IPS-NIHi11 (cell line): ENCODE measurements at places on chromosomes 7 and 10.

DNA sequence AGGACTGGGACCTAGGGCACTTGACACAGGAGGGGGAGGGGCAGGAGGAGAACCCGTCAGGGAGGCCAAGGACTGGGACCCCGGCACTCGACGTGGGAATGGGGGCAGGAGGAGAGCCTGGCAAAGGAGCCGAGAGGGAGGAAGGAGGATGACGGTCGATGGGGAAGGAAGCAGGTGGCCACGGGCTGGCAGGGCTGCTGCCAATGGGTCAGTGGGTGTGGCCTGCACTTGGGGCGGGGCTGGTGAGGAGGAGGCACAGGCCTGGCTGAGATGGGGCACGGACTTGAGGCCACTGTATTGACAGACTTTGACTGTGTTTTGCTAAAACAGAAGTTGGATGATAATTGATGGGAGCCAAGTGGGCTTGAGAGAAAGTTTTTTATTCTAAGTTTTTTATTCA, 68.9 kb downstream of the RBM33 start:
- DNase-seq, result peak; percentile 49

DNA sequence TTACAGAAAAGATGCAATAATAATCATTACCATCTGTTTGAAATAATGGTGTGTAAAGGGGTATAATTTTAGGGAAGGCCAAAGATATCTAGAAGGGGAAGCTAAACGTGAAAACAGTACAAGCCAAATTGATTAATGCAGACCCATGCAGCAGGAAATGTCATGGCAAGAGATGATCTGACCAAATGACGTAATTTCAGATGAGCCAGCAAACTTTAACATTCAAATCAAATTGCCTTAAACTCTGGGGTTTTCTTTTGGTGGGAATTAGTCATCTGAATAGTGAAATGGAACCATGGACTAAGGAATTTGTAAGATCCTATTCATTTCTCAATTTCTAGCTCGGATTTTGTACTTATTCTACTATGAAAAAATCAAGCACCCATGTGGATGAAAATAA, 21.4 kb upstream of the SCIN start:
- DNase-seq, result no peak

- no peak for DNase-seq
Observed at GRCh38 chr7:101864039-101864438, 46.6 kb downstream of the CUX1 start.

GRCh38 chr7:1078519-1078918, 9.4 kb upstream of the GPER1 start:
- no peak for DNase-seq

DNA sequence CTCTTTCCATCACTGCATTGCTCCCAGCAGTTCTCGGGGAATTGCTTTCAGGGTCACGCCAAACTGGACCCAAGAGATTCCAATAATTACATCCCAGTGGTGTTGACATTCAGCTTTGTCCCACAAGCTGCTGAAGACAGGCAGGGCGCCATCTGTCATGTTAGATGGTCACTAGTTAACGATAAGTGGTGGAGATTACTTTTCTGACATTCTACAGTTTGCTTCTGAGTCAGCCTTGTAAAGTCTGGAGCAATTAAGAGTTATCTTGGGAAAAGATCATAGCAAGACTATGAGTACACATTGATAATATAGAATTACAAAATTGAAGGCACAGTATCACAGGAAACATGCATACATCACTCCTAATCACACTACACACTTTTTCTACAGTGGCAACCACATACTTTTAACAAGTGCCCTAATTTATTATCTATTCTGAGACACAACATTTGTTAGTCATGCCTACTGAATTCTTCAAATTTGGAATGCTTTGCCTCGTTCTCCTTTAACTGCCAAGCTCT, 41.9 kb downstream of the SEMA3C start:
- DNase-seq, result no peak

DNA sequence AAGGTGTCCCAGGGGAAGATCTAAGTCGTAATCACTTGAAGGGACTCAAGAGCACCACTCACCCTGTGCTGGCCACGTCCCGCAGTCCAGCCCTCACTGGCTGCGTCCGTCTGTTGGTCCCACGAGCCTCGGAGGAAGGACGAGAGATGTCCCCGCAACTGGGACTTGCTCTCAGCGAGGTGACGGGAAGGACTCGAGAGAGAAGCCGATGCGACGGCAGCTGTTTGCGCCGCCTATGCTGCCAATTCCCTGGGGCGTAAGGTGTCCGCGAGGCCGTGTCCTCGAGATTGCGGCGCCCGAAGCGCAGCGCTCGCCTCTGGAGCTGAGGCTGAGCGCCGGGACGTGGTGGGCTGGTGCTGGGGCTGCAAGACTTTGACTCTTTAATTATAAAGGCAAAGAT, 100.6 kb upstream of the SEMA3E start:
- no peak for DNase-seq

DNA sequence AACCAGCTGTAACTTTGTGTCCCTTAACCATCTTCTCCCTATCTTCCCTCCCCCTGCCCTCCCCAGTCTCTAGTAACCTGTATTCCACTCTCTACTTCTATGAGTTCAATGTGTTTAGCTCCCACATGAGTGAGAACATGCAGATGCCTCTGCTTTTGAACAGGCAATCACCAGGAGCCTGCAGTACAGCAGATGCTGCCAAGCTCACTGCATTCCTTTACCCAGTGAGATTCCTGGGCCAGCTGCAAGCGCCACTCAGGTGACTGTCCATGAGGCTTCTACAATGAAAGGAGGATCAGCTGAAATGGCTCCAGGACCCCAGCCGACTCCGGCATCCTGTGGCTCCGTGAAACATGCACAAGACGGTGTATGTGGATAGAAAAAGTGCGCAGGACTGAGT, 15.7 kb downstream of the GRID1 start:
- no peak for DNase-seq

GRCh38 chr7:139397192-139397591, 37.5 kb downstream of the LUC7L2 start:
- no peak for DNase-seq

- DNase-seq, result no peak
Observed at GRCh38 chr10:51658000-51658399, 41.4 kb downstream of the CSTF2T start.

- no peak for DNase-seq
Observed at GRCh38 chr10:35135861-35136260, 9.2 kb downstream of the CREM start.

DNA sequence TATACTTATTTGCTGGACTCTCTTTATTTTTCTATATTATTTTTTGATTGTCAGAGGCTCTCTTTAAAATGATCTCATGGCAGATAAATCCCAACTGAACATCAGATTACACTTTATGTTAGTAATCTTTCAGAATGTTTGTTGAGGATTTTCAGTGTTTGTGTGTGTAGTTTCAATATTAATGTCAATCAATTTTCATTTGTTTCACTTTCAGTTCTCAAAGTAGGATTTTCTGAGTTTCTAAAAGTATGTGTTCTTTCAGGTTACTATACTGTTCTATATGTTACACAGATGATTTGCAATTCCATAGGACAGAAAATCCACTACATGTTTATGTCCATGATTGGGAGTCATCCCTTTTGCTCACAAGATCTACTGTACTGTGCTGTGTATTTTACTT, 311.9 kb upstream of the POT1 start:
- DNase-seq, result no peak

GRCh38 chr7:64881461-64882287, 21.4 kb upstream of the ZNF273 start:
- peak; percentile 2 for DNase-seq

DNA sequence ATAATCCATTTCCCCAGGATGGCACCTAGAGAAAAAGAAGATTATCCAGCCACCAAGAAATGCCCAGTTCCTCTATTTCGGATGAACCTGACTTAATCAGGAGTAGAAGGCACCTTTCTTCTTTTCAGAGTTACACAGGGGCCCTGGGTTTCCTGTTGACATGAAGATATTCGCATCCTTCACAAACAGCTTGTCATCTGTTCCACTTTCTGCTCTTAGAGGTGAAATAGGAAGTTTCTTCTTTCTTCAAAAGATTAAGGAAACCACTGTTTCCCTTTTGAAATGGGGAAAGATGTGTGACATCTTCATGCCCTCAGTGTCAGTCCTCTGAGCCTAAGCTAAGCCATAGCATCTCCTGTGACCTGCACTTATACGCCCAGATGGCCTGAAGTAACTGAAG, 39.1 kb upstream of the RAB18 start:
- no peak for DNase-seq

- no peak for DNase-seq
Observed at GRCh38 chr10:83680470-83680891, 458.8 kb upstream of the GHITM start.

DNA sequence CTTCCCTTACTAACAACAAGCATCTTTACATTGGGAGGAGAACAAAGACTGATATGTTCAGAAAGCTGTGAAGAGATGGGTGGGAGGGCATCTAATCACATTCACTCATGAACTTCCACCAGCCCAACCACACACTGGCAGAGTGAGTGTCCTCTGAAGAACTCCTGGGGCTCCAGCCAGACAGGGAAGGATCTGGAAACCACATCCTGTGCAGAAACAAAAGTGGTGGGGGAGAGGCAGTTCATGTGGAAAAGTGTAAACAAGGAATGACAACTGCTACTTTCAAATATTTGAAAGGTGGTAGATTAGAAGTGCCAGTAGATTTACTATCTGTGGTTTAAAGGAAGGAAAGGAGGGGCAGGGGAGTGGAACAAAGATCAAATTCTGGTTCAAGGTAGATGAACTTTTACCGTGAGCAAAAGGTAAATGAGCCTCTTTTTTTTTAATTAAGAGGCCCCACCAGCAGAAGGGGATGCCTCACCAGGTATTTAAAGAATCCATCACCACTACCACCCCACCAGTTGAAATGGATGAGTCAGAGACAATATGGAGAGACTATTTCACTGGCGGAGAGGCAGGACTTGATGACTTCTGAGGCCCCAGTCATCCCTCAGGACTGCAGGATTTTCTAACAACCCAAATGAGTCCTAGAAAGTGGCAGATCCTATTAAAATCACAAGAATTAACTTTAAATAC, 34.5 kb downstream of the GOT1 start:
- peak; percentile 25 for DNase-seq

GRCh38 chr7:2253021-2253420, 11.0 kb downstream of the NUDT1 start:
- DNase-seq, result no peak

DNA sequence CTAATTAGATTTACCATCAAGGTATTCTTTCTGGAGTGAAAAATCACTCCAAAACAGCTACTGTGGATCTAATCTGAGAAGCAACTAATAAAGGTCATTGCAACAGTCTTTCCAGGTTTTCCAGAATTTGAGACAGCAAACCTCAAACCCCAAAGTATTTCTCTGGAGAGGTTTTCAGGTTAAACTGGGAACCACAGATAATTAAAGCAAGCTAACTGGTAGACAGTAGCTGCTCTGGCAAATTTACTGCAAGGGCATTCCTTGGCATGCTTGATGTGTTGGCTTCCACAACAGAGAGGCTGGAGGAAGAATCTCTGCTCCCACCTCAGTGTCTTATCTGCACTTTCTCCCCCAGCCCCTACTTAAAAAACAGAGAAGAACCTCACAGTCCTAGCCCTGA, 140.0 kb upstream of the NRBF2 start:
- DNase-seq, result no peak

DNA sequence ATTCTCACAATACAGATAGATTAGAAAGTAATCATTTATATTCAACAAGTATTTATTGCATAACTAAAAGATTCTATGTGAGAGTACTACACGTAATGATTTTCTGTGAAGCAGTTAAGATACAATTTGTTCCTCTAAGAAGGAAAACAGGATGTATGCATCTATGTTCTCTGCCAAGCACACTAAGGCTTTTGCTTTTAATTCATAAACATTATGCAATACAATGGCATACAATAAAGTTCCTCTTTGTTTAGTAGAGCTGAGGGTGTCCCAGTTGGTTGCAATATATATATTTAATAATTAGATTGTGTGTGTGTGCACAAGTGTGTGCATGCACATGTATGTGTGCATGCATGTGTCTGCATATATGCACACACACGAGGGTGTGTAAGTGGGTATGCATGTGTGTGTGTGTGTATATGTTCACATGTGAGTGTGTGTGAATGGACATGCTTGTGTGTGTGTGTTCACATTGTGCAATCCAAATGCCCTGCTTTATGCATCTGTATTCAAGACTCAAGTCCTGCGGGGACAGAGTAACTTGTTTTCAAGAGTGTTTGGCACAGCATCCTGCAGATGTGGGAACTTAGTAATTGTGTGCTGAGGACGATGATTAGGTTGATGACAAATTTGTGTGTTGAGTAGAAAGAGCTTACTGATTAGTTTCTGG, 481.5 kb upstream of the KLF6 start:
- DNase-seq, result no peak

DNA sequence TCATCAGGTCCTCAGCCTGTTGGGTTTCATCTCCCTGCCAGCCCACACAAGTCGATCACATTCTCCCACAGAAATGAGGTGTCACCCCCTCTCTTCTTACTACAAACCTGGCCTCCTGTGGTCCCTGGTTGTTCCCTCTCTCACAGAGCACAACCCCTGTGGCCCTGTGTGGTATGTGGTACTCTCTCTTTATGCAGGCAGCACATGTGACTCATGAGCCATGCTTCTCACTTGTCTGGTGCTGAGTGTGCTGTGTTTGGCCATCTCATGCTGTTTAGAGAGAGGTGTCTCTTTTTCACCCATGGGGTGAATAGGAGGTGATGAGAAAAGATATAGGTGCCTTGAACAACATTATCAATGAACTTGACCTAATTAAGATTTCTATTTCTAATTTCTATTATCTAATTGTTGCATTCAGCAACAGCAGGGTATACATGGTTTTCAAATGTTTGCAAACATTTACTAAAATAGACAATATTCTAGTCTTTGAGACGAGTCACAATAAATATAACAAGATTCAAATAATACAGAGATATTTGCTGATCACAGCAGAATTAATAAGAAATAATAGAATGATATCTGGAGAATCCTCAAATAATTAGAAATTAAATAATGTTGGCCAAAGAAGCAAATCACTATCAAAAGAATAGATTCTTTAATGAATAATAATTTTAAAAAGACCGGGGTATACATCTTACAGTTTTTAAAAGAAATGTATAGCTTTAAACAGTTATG, 633.8 kb upstream of the IGFBP3 start:
- no peak for DNase-seq

- DNase-seq, result no peak
Observed at GRCh38 chr10:126588024-126588423, 82.5 kb downstream of the C10orf90 start.

GRCh38 chr7:99791021-99791420, 7.0 kb upstream of the CYP3A4 start:
- no peak for DNase-seq

GRCh38 chr7:2192831-2193534, 39.8 kb downstream of the MAD1L1 start:
- DNase-seq, result peak; percentile 16

- DNase-seq, result no peak
Observed at GRCh38 chr10:86904600-86904999, 52.8 kb downstream of the MMRN2 start.

DNA sequence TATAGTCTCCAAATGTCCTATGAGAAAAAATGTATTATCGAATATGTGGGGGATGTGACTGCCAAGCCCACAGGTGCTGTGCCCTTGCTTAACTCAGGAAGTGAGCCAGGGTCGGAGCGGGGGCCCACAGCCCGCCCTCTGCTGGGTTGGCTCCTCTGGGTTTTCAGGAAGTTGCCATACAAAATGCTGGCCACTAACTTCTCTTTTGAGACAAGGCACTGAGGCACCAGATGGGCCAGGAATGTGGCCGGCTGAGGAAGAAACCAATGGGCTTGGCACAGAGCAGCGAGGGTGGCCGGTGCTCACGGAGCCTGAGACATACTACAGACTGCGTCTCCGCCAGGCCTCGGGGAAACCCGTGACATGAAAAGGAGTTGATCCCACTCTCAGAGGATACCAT, 58.9 kb downstream of the FAM53B start:
- no peak for DNase-seq

GRCh38 chr7:98681511-98681910, 64.4 kb downstream of the NPTX2 start:
- no peak for DNase-seq

- DNase-seq, result no peak
Observed at GRCh38 chr7:17411922-17412321, 113.5 kb downstream of the AHR start.
